Breast epithelium (tissue), 4 donors: ENCODE measurements at places on chromosomes 7 and 10.
A peak's percentile ranks its signal among the peaks of the same experiment; 100 is the strongest.

DNA sequence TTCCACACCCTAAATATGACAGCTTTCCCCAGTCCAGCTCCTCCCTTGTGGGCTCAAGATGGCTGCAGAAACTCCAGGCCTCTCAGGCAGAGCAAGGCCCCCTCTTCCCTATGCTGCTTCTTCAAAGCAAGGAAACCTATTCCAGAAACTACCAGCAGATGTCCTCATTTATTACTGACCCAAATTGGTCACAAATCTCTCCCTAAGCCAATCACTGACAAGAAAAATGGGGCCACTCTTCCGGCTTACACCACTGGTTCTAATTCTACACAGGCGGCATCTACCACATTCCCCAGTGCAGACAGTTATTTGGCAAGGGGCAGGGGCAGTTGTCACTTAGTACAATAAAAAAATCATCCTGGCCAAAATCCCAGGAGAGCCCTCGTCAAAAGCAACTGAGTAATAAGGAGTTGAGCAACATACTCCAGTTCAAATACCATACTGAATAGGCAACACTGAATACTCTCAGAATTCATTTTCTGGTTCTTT is 150.4 kb downstream of the SFMBT2 start:
- no peaks in the 10 kb centered on the region for H3K36me3 ChIP-seq
- no peaks in the 10 kb centered on the region for H3K4me1 ChIP-seq
- H3K27ac ChIP-seq: peak overlapping the region; percentile 37
- H3K4me3 ChIP-seq: no peak overlapping the region

DNA sequence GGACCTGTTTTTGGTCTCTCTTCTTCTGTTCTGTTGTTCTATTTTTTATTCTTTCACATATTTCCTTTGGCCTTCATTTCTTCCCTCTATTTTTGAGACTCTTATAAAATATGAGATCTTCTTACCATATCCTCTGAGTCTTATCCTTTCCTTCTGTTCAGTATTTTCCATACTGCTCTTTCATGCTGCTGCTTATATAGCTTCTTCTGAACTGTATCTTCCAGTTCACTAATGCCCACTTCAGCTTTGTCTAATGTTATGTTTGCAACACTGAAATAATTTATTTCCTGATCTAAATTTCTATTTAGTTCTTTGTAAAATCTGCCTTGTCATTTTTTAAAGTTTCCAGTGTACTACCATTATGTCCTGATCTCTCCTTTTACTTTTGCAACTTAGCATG is 12.8 kb downstream of the TMEM168 start:
- H3K27me3 ChIP-seq: no peaks in the 10 kb centered on the region
- no peaks in the 10 kb centered on the region for H3K36me3 ChIP-seq
- no peaks in the 10 kb centered on the region for H3K4me1 ChIP-seq
- H3K4me3 ChIP-seq: no peak overlapping the region

DNA sequence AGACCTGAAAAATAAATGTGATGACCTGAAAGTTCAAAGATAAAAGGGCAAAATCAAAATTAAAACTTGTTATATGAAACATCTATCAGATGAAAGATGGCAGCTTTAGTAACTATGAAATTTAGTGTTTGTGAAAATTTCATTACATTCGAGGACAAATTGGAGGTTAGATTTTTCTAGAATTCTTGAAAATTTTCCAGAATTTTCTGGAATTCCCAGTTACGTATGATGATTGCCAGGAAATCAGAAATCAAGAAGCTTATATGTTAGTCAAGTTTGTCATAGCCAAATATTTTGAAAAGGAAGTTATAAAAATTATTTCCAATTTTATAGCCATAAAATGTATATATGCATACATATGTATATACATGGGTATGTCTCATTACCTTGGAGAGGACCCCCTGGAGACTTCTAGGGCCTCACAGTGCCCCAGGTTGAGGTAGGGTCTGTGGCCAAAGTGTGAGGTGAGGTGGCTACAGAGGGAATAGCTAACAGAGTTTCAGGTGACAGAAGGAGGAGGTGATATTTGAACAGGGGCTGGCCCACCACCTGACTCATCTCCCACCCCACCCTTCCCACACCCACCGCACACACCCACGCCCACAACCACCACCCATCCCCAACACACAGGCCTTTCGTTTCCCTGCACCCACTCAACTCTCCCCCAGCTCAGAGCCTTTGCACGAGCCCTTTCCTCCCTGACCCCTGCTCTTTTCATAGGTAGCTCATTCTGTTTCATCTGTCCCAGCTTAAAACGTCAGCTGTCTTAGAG is 21.5 kb downstream of the C10orf105 start:
- H3K27me3 ChIP-seq: no peaks in the 10 kb centered on the region
- no peak for DNase-seq

DNA sequence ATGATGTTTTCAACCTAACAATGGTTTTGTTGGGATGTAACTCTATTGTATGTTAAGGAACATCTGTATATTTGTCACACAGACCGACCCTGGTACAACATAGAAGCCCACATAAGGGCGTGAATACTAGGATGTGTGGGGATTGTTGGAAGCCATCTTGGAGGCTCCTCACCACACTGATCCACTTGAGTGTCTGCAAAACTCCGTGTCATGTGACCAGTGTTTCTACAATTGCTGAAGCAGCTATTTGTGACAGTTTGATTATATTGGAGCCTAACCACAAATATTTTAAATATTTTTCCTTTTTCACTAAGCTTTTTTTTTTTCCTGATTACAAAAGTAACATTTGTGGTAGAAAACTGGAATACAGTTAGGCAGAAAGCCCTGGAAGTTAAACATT is 27.9 kb downstream of the RALA start:
- no peaks in the 10 kb centered on the region for H3K36me3 ChIP-seq
- H3K4me1 ChIP-seq: peaks cover 6% of the 10 kb centered on the region
- no peak overlapping the region for H3K27ac ChIP-seq
- DNase-seq: no peak
- H3K27me3 ChIP-seq: no peaks in the 10 kb centered on the region
- H3K4me3 ChIP-seq: no peak overlapping the region

- H3K4me3 ChIP-seq: no peak overlapping the region
- DNase-seq: no peak
- H3K27me3 ChIP-seq: no peaks in the 10 kb centered on the region
- no peak overlapping the region for H3K27ac ChIP-seq
- no peaks in the 10 kb centered on the region for H3K4me1 ChIP-seq
- no peaks in the 10 kb centered on the region for H3K36me3 ChIP-seq
These were observed 69.7 kb upstream of the EGR2 start for GRCh38 chr10:62885684-62886461.

DNA sequence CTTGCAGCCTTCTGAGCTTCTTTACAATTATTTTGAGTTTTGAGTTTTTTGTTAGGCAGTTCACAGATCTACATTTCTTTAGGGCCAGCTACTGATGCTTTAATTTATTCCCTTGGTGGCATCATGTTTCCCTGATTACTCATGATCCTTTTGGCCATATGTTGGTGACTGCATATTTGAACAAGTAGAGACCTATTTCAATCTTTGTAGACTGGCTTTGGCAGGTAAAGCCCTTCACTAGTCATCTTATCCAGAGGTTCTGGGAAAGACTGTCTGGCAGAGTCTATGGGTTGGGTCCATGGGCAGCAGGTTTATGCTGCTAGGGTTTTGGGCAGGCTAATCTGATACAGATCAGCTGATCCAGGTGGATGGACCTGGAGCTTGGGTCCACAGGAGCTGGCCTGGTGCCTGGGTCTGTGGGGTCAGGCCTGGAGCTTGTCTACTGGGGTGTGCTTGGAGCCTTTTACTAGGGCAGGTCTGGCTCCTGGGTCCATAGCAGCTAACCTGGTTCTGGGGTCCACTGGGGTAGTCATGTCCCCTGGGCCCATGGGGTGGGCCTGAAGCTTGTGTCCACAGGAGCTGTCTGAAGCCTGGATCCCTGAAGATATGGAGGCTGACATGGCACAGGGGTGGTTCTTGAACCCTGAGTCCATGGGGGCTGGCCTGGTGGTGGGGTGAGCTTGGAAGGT is 72.7 kb downstream of the GPR85 start:
- H3K27me3 ChIP-seq: no peaks in the 10 kb centered on the region
- H3K36me3 ChIP-seq: no peaks in the 10 kb centered on the region
- no peak overlapping the region for H3K4me3 ChIP-seq
- no peak for DNase-seq
- H3K27ac ChIP-seq: no peak overlapping the region

GRCh38 chr7:46569133-46569465 is 648.0 kb upstream of the IGFBP3 start:
- no peaks in the 10 kb centered on the region for H3K27me3 ChIP-seq
- no peak overlapping the region for H3K4me3 ChIP-seq
- no peaks in the 10 kb centered on the region for H3K4me1 ChIP-seq
